OCI-M1 (cell line): ENCODE measurements at places on chromosomes 12 and 14.

DNA sequence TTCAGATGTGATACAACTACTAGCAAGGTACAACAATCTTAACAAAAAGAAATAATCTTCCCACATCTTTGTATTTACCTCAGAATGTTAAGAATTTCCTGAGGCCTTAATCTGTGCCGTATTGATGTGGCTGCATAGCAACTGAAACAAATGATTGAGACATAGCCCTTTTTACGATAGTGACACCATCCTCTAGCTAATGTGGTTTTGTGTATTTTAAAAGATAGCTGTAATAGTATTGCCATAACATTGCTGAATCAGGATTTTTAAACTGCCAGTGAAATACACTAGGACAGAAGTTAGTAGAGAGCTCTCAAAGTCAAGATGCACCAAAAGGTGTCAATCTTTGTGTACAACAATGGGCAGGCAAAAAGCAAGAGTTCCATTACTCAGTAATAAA, 11.9 kb downstream of the NPAS3 start:
- no peak for DNase-seq

- DNase-seq = no peak
Observed at GRCh38 chr14:31307198-31307597, 99.6 kb upstream of the HECTD1 start.

DNA sequence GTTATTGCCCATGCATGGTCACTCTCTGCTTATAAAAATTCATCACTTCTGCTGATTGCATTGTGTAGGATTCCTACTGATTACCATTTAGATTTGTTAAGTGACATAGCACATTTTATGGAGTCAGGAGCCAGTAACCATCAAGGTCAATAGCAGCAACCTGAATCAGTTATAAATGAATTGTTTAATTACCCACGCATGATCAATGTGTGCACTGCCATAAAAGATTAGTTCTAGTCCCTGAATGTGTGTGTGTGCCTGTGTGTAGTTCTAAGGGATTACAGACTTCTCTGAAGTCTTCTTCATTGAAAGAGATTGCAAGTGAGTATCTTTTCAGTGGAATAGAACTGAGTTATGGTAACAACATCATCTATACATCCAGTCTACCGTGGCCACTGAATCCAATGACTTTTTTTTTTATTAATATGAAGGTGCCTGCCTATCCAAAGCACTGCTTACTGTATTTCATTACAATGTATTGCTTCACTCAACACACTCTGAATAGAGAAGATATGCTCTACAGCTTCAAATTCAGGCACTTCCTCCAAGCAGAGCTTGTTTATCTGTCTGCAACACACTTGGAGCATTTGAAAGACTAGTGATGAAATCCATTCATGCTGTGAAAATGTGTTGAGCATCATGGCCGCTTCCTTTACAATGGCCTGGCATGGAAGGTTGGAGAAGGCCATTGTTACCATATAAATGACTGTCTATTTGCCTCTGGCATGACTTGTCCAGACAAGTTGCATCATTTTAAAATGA, 381.7 kb downstream of the DIO2 start:
- peak; percentile 80 for DNase-seq

GRCh38 chr12:1720494-1720893, 29.6 kb downstream of the ADIPOR2 start:
- no peak for DNase-seq

GRCh38 chr12:119446459-119446858, 111.9 kb downstream of the CCDC60 start:
- DNase-seq = no peak

- DNase-seq = no peak
Observed at GRCh38 chr14:68561531-68562007, 231.3 kb downstream of the ZFP36L1 start.

GRCh38 chr12:6827437-6827911, 733 bp upstream of the P3H3 start:
- peak; percentile 89 for DNase-seq

DNA sequence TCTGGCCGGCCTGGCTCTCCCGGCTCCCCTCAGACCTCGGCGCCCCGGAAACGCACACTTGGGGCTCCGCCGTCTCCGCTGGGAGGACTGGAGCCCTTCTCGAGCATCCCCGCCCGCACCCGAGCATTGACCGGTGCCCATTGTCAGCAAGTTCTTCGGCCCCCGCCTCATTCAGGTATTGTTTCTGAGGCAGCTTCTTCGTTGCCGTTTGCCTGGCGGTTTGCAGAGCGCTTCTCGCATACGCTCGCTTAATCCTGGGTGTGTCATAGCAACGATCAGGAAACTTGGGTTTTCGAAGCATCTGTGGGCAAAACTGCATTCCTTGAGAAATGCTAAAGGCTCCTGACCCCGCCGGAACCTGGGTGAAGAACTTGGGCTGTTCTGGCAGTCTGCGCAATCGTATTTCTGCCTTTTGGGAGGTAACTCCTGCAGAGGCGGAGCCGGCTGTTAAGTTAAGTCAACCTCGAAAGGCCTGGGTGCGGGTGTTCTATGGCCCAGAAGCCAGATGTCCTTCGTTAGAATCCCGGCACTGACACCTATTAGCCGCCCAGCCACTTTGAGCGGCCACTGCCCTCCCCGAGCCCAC, 518 bp downstream of the GSKIP start:
- DNase-seq = peak; percentile 62

- DNase-seq = peak; percentile 30
Observed at GRCh38 chr12:39490500-39491282, 47.8 kb upstream of the KIF21A start.

GRCh38 chr12:98229540-98229924, 285.9 kb upstream of the TMPO start:
- DNase-seq = no peak

GRCh38 chr14:77120771-77121743, 20.5 kb downstream of the ZDHHC22 start:
- peak; percentile 88 for DNase-seq

GRCh38 chr12:46603776-46604456, 221.9 kb downstream of the SLC38A4 start:
- DNase-seq = no peak

- DNase-seq = peak; percentile 77
Observed at GRCh38 chr12:59737725-59738463, 142.1 kb downstream of the SLC16A7 start.

DNA sequence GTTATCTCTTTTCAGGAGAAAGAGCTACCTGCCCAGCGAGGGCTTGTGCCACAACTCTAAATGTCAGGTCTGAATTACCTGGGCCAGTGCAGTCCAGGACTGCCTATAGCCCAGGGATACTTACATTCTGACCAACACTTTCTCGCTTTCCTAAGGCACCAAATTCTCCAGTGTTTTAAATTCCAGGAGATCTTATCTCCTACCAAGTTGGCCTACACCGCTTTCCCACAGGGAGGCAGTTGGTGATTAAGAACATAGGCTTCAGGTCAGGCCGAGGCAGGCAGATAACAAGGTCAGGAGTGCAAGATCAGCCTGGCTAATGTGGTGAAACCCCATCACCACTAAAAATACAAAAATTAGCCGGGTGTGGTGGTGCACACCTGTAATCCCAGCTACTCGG, 41.1 kb downstream of the RPS29 start:
- no peak for DNase-seq

DNA sequence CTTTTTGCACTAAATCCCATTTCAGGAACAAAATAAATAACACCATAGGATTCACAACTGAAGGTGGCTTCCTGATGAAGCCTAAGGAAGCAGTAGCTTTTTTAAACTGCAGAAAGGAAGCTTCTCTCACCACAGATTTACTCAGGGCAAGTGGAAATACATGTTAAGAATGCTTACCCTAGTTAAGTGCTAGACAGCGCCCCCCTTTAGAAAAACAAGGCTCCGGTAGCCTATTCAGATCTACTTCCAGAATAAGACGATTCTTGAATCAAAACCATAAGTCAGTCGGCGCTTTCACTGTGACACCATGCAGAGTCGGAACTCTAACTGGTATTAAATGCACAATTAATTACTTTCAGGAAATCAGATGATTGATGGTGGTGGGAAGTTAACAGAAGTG, 41.9 kb downstream of the E2F7 start:
- DNase-seq = no peak

DNA sequence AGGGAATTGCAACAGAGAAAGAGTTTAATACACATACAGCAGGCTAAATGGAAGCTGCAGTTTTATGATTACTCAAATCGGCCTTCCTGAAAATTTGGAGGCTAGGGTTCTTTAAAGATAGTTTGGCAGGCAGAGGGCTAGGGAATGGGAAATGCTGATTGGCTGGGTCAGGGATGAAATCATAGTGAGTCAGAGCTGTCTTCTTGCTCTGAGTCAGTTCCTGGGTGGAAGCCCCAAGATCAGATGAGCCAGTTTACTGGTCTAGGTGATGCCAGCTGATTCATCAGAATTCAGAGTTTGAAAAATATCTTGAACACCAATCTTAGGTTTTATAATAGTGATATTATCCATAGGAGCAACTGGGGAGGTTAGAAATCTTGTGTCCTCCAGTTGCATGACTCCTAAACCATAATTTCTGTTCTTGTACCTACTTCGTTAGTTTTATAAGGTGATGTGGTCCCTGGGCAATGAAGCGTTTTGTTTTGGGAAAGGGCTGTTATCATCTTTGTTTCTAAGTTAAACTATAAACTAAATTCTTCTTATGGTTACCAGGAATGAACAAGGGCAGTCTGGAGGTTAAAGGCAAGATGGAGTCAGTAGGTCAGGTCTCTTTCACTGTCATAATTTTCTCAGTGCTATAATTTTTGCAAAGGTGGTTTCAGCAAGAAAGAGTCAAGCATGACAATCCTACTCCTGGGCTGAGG, 257.8 kb upstream of the CCDC196 start:
- DNase-seq = no peak

DNA sequence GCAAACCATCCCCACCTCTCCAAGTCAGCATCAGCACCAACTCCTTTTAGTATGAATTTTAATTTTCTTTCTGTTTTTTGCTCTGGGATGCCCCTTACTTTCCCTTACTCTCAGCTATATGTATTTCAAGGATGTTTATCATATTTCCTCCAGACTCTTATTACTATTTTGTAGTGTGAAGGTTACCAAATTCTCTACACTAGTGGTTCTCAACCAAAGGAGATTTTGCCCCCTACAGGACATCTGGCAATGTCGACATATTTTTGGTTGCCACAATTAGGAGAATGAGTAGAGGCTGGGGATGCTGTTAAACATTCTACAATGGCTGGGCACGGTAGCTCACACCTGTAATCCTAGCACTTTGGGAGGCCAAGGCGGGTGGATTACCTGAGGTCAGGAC, 29.1 kb upstream of the SOS2 start:
- DNase-seq = peak; percentile 66
